ENCODE measurements at places on chromosomes 16 and 17.

DNA sequence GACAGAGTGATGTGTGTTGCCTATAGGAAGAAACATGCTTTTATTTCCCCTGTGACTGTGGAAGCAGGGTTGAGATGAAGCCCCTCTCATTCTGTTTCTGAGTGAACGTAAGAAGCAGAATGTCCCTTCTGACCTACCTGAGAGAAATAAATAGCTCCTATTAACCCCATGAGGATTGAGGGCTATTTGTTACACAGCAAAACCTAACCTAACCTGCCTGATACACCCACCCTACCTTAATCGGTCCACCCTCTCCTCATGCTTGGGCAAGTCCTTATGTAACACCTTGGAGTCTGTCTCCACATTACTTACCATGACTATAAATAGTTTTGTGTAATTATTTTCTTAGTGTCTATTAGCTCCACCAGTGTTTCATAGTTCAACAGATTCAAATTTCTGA is 41.9 kb downstream of the SALL1 start:
- DNase-seq: no peak

GRCh38 chr16:56743840-56744239 is 13.9 kb downstream of the NUP93 start:
- DNase-seq: no peak

DNA sequence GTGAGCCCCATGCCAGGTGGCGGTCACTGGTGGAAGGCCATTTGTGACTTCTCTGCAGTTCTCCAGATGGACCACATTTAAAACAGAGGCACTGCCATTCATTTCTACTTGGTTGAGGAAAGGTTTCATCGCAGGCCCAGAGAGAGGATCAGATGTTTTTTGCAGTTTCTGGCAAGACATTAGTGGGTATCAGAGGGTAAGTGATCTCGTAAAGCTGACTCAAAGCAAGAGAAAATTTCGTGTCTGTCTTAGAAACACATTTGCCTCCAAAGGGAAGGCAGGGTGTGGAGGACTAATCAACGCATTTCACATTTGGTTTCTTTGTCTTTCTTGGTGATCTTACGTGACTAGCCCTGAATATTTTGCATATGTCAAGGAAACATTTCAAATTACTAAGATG is 81.8 kb downstream of the PRKCB start:
- peak; percentile 59 for DNase-seq

DNA sequence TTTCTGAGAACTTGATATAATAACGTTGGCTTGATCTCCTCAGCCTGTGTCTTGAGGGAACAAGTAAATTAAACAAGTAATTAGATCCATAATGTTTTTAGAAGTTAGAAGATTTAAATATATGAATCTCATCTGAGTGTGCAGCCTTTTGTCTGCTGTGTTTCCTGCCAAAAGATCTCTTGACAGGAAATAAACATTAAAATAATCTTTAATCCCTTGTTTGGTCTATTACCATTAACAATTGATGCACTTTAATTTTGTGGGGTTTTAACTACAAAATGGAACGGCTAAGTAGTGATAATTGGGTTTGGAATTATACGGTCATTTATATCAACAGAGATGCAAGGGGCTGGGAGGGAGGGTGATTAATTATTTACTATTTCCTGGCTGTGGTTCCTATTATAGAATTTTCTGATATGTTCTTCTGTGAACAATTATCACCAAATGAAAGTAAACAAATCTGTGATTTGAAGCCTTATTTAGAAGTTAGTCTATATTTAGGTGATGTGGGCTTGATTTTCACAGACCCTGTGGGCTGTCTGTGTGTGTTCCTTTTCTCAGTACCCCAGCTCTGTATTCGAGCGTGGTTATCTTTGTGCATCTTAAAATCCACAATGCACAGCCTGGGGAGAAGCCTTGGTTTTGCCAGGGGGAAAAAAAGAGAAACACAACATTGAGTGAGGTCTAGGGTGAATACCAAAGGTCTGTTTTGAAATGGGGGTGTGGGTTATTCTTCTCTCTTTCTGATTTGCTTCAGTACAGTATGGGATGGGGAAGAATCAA is 556.1 kb downstream of the WWOX start:
- no peak for DNase-seq

DNA sequence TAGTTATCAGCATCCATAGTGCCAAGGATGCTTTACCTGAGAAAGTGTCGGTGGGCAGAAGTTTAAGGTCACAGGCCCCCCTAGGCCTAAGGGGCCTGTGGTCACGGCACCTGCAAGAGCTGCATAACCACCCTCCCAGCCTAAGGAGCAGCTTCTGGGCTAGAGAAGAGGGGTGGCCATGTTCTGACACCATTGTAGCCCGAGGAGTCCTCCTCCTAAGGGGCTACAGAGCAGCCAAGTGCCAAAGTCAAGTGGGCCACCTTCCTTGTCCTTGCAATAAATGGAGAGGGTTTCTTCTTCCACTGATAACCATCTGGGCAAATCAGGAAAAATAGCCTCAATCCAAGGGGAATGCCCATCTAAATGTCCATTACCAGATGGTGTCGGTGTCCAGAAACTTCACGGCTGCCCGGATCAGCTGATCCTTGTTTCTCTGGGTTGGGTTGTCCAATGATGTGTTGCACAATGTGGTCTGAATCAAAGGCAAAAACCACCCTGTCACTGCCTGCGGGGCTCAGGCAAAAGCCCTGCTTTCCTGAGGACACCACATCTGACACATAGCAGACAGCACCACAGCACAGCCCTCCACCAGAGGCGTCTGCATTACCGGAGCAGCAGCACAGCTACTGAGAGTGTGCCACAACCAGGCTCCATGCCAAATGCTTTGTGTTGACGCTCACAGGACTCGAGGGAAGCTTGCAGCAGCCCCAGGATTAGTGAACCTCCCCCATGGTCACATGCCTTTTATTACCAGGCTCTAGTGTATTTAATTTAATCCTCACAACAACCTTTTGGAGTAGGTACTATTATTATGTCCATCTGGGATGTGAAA is 12.8 kb downstream of the ATPAF2 start:
- DNase-seq: no peak

- DNase-seq: no peak
Measured at GRCh38 chr16:66369055-66369592, 2.6 kb downstream of the CDH5 start.

GRCh38 chr16:12794486-12795387 is 8.9 kb downstream of the CPPED1 start:
- no peak for DNase-seq

DNA sequence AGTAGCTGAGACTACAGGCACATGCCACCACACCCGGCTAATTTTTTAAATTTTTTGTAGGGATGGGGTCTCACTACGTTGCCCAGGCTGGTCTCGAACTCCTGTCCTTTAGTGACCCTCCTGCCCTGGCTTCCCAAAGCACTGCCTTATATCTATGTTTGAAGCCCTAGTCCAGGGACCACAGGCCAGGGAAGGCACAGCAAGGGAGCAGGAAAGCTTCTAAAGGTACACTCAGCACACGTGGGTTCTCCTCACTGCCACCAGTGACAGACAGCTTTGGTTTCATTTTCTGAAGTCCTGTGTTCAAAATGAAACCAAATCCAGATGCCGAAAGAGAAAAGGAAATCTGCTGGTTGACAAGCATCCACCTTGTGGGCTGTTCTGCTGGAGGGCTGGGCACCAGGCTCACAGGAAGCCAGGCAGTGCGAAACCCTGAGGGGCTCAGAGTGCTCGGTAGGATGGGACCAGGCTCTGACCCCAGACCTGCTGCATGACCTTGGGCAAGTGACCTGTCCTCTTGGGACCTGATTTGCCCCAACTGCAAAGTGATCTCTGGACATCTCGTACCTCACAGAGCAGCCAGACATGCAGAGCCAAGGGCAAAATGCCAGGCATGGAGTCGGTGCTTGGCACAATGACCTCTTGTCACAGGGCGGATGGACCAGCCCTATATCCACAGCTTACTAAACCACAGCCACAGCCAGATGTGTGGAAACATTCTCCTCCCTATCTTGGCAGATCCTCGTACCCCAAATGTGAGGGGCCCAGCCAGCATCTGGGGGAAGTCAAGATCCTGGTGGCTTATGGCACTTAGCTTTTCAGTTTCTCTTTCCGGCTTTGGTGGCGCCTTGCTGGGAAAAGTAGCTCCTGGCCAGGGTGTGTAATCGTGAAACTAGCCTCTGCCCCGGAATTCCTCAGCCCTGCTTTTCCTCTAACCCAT is 2.8 kb upstream of the SOCS1 start:
- DNase-seq: peak; percentile 61

GRCh38 chr16:9302072-9302471 is 210.6 kb downstream of the HAPSTR1 start:
- DNase-seq: no peak

DNA sequence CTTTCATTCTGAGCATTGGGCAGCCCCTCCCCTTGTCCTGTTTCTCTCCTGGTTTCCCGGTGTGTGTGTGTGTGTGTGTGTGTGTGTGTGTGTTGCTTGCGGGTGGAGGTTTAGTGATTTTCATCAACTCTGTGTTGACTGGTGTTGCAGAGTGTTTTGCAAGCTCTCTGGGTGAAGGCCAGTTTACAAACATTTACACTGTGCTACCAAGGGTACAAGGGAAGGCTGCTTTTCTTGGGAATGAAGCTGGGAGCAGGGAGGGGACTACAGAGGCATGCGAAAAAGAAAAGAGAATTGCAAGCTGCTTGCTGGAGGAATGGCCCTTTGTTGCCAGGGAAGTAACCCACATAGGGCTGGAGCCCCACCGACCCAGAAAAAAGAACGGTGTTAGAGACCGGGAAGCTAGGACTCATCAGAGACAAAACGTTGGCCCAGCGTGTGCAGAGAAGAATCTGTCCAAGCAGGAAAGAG is 29.6 kb downstream of the HS3ST3B1 start:
- DNase-seq: no peak

DNA sequence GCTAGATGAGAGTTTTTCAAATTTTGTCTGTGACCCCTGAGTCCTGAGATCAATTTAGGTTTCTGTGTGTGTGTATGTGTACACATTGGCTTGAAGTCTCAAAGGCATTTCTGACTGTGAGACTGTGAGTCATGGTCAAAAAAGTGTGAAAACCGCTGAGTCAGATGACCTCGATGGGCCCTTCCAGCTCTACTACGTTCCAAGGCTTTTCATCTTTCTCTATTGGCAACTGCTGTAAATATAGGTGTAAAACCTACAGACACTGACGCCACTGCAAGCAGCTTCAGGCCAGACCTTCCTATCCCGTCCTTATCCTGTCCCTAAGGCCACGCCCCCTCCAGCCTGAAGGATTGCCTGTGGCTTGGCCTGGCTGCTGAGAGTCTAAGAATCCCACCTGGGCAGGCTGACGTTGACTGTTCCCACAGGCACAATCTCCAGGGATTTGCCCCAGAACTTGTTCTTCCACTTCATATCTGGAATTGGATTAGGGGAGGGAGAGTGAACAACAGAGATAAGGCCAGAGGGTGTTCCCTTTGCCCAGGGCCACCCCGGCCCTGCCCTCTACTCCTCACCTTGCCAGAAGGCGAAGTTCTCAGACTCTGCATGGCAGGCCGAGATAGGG is 11.3 kb downstream of the OSBPL7 start:
- DNase-seq: no peak

DNA sequence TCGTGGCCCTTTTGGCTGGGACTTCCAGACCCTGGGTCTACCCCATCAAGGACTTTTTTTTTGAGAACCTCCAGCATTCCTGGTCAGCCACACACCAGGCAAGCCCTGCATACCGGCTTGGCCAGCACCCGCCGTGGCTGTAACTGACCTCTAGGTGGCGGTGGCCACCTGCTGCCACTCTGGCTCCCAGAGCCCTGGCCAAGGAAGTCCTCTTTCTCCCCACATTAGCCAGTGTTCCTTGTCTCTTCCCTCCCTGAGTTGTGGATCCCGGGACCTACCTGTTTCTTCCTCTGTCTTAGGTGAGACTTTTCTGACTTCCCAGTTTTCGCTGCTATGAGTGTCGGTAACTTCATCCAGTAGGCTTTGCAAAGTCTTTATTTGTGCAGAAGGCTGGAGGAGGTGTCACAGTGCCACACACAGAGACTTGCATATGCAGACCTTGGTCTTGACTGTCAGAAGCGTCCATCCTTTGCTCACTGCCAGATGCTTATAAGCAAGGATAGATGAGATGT is 348.3 kb downstream of the CPPED1 start:
- peak; percentile 37 for DNase-seq

- DNase-seq: no peak
Measured at GRCh38 chr17:27778183-27778582, 22.1 kb downstream of the NOS2 start.

GRCh38 chr17:9465210-9465921 is 110.3 kb downstream of the STX8 start:
- DNase-seq: no peak

DNA sequence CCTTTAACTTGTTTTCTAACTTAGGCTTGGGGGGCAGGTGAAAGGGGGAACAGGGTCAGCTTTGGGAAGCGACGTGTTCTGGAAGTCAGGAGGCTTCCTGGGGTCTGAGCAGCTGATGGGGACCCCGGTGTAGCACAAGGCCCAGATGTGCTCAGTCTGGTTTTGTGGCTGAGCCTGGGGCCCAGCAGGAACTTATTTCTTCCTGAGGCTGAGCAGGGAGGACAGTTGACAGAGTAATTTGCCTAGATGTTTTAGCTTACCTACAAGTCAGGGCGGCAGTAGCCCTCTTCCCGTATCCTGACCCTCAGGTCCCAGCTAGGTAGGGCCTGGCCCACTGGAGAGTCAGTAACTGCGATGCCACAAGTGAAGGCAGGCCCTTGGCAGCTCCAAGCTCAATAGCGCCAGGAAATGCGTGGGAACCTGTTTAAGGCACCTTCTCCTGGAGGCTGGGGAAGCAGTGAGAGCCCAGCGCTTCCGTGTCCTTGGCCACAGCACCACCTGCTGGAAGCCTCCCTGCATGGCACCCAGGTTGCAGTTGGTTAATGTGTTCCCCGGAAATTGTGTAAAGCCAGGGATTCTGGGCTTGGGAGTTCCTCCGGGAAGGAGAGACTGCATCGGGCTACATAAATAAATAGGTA is 5.2 kb downstream of the CCR7 start:
- peak; percentile 82 for DNase-seq

DNA sequence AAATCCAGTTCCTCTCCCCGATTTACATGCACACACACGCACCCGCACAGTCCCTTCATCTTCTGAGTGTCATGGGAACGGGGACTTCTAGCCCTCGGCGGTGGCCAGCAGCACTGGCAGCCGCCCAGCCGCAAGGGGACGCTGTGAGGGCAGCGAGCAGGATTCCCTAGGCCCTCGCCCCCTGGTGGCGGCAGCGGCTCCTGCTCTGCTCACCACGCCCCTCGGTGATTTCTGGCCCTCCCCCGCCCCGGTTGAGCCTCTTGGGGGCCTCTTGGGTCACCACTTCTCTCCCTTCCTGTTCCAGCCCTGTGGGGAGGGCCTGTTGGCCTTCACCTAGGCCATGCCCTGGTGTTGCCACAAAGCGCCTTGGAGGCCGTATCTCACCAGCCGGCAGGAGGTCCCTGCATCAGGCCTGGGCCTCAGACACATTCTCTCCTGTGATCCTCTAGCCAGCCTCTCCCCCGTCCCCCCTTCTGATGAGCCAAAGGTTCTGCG is 75.2 kb upstream of the KSR1 start:
- peak; percentile 85 for DNase-seq

- no peak for DNase-seq
Measured at GRCh38 chr17:49513044-49513395, 17.9 kb downstream of the NGFR start.

DNA sequence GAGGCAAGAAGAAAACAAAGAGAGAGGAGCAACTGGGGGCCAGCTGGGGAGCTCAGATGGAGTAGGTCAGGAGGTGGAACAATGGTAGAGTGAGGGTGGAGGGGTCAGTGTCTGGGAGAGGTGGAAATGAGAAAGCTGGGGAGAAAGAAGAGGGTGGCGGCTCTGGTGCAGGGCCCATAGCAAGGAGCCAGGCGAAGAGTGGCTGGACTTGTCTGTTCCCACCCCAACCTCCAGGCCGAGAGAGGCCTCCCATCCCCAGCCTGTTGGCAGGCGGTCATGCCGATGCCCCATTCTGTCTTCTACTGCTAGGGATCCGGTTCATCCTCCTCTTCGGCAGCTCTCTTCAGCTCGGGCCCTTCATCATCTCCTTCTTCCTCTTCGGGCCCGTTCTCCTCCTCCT is 31.3 kb downstream of the AP1G1 start:
- DNase-seq: no peak
